ENCODE measurements at places on chromosomes 2 and 18.

GRCh38 chr18:8703781-8704301 is 1.5 kb upstream of the MTCL1 start:
- DNase-seq: no peak

DNA sequence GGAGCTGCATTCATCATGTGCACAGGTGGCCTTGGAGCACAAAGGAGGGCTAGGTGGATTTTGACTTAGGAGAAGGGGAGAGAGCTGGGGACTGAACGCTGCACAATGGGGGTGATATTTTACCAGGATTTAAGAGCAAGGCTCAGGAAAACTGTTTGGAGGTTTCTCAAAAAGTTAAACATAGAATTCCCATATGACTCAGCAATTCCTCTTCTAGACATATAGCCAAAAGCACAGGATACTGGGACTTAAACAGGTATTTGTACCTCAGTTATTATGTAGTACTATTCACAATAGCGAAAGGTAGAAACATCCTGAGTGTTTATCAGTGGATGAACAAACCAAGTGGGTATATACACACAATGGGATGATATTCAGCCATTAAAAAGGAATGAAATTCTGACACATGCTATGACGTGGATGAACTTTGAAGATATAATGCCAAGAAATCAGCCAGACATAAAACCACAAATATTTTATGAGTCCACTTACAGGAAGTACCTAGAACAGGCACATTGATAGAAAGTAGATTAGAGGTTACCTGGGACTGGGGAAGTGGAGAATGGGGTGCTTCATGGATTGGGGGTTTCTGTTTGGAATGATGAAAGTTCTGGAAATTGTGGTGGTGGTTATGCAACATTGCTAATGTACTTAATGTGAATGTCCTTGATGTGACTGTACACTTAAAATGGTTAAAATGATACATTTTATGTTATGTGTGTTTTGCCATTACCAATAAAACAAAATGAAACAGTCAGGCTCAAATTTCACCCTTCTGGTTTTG is 216.9 kb downstream of the HAUS1 start:
- no peak for DNase-seq

DNA sequence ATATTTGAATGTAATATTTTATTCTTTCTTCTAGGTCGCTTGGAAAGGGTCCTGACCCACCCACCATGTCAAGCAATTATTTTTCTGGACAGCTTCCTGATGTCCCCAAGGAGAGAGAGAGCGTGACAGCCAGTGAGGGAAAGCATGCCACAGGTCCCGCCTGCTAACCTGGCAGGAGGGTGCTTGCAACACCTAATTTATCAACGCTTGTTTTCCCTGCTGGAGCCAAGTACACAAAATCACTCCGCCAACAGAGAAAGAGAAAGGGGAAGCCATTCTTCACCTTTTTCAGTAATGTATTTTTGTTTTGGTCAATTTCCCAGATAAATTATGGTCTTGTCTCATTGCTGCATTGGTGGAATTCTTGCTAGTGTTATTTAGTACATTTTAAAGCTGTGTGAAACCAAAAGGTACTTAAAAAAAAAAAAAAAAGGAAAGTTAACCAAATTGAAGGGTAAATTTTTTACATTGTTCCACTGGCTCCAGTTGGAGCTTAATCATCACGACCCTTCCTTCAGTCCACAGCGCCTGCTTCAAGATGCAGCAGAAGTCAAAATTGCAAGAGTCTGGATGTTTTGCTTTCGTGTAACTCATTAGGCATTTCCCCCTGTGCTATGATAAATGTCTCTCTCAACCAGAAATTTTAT is 88.5 kb upstream of the COPS8 start:
- no peak for DNase-seq

GRCh38 chr2:170165129-170165528 is 12.8 kb upstream of the MYO3B start:
- DNase-seq: no peak

DNA sequence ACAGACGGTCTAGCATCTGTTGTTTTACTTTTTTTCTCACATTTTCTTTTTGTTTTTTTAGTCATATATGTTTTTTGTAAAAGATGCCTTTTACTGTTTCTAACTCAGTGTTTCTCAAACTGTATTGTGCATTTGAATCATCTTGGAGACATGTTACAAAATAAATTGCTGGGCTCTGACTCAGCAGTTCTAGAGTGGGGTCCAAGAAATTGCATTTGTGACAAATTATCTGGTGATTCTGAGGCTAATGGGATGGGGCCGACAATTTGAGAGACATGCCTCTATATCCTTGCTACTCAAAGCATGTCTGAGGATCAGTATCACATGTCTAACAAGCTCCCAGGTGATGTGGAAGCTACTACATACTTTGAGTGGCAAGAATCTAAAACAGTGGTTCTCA is 478.8 kb downstream of the PLCL1 start:
- DNase-seq: no peak

Data from stimulated activated naive CD4-positive, alpha-beta T cell treated with Interleukin-2 at 50 U/mL for 16 hours (primary cell).